D341Med (cell line): ENCODE measurements at places on chromosomes 12 and 14.

GRCh38 chr14:102902086-102902485 is 20.4 kb upstream of the AMN start:
- DNase-seq: no peak

- no peak for DNase-seq
Observed at GRCh38 chr14:80313806-80314205, 102.5 kb upstream of the DIO2 start.

DNA sequence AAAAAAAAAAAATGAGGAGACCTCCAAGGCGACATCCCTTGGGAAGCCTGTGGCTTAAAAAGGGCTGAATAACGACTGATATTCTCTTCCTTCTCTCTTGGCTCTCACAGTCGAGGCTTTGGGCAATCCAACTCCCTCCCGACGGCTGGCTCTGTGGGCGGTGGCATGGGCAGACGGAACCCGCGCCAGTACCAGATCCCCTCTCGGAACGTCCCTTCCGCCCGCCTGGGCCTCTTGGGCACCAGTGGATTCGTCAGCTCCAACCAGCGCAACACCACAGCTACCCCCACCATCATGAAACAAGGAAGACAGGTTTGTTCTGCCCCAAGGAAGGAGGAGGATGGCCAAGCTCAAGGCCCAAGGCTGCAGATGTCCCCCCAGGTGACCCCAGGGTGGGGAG is 127.8 kb downstream of the GCH1 start:
- DNase-seq: no peak

DNA sequence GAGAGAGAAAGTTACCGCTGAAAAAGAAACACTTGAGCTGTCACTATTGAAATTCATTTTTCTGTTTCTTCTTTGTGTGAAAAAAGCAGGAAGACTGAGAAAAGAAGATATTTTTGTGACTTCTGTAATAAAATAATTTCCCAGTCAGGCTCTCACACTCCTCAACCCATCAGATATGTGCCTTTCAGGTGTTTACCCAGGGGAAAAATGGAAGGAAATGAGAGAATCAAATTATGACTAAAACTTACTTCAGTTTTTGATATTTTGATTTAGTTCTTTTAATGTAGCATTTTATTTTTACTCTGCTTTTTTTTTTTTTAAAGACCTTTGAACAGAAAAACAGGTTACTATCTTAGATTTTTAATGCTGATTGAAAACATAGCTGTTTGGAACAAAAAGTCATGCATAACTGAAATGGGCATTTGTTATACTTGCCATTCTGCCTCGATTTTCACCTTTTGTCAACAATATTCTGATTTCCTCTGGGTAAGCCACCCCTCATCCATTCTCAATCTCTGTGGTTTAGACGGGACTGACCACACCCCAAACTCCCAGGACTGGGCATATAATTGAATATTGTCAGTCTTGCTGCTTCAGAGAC is 133.2 kb upstream of the KRR1 start:
- DNase-seq: no peak

- peak; percentile 14 for DNase-seq
Observed at GRCh38 chr14:76782885-76783566, 21.8 kb downstream of the VASH1 start.

GRCh38 chr12:62724947-62725451 is 210.0 kb downstream of the PPM1H start:
- peak; percentile 51 for DNase-seq

GRCh38 chr14:104827177-104828055 is 26.5 kb downstream of the ZBTB42 start:
- peak; percentile 83 for DNase-seq

DNA sequence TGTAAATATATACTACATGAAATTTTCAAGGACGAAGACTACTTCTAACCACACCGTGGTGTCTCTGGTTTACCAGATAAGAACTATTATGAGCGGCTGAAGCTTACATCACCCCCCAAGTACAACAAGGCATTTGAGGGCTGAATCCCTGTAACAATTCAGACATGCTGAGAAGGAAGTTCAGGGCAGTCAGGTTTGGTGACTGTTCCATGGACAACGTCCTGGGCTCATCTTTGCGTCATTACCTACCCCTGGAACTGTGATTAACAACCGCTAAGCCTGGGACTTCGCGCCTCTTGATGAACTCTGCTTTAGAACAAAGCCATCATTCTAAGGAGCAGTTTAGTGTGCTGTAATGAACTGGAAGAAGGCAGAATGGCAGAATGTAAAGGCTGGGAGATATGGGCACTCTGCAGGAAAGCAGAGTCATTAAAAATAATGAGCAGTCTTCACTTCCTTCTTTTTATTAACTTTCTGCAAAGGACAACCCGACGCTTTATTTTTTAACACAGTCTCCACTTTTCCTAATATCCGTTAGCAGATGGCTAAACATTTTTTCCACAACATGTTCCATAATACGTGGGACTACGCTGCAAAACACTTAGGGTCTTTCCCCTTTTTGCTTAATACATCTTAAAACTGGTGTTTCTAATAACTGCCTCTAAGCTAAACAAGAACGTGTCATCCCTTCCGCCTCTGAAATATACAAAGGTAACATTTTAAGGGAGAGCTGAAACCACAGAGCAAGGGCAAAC is 263.2 kb downstream of the ADAMTS20 start:
- no peak for DNase-seq

GRCh38 chr12:122558745-122559641 is 31.9 kb downstream of the KNTC1 start:
- DNase-seq: no peak

DNA sequence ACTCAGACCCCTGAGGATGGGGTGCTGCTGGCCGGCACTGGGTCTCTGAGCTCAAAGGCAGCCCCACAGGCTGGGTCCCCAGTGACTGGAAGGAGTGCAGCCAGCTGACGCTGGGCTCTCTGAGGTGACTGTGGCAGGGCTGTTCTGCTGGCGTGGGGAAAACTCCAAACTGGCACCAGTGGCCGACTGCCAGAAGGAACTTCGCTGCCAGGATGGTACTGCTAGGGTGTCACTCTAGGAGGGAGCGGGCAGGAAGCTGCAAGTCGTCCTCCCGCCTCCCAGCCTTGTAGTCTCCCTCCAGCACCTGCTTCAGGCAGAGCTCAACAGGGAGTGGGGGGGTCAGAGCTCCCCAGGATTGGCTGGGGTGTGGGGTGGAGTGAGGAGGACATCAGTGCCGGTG is 41.3 kb downstream of the CDC42BPB start:
- DNase-seq: no peak

DNA sequence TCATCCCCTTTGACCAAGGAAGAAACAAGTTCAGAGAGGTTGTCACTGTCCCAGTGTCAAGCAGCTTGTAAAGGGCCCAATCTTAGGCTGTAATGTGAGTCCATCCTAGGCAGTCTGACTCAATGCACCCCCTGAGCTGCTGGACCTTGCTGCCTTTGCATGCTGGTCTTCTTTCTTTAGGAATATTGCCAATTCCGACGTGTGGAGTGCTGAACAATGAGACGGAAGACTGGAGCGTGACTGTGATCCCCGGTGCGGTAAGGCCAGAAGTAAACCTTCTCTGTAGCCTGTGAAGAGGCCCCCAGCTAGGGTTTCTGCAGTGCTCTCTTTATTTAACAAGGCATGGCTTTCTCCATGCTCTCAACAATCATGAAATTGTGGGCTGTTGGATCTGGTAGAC is 963 bp downstream of the TCTN2 start:
- DNase-seq: no peak

GRCh38 chr12:71503579-71504391 is 64.2 kb downstream of the LGR5 start:
- DNase-seq: no peak

DNA sequence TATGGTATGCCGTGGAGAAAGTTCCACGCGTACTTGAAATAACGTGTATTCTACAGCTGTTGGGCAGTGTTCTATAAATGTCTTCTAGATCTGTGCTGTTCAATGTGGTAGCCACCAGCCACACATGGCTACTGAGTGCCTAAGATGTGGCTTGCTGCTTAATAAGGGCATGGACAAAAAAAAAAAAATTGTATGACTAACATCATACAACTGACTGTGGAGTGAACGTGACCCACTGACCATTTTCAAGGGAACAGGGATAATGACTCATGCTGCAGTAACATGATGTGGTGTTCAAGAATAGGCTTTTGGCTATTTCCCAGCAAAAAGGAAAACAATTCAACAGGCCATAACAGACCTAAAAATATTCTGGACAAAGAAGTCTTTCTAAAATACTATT is 13.0 kb downstream of the ATG14 start:
- no peak for DNase-seq

DNA sequence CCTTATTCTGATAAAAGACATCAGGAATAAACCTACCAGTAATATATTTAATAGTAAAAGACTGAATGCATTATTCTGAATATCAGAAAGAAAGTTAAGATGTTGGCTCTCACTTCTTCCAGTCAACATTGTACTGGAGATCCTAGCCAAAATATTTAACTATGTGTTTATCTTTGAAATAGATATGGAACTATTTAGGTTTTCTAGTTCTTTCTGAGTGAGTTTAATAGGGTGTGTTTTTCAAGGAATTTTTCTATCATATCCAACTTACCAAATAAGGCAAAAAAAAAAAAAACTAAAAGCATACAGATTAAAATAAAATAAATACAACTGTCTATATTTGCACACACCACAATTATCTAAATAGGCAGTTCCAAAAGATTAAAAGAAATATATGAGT is 478.9 kb upstream of the LMO3 start:
- no peak for DNase-seq

GRCh38 chr12:41459906-41460214 is 271.7 kb downstream of the PDZRN4 start:
- DNase-seq: no peak

GRCh38 chr12:95055057-95055456 is 18.4 kb downstream of the NR2C1 start:
- no peak for DNase-seq

- no peak for DNase-seq
Observed at GRCh38 chr14:80669426-80669825, 272.1 kb downstream of the CEP128 start.

DNA sequence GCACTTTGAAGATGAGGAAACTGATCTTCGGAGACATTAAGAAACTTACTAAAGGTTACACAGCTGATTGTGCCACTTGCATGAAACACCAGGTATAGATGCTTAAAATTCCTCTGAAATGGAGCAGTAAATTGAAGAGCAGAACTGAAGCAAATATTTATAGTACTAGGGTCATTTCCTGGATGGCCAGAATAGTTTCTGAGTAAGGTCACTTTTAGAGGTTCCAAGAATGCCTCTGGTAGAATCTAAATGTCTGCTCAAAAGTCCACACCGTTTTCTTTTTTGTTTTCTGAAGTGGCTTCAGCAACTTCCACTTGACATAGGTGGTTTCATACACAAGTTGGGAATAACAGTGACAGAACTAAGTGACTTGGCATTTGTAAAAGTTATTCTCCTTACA is 19.4 kb downstream of the TPH2 start:
- DNase-seq: no peak

GRCh38 chr14:85531141-85531586 is 1.2 kb downstream of the FLRT2 start:
- DNase-seq: peak; percentile 59

- no peak for DNase-seq
Observed at GRCh38 chr14:105908481-105908911, 382.1 kb downstream of the TMEM121 start.

- DNase-seq: no peak
Observed at GRCh38 chr14:73732006-73732405, 17.8 kb upstream of the PNMA1 start.

- no peak for DNase-seq
Observed at GRCh38 chr12:89082370-89082753, 269.9 kb downstream of the DUSP6 start.

GRCh38 chr14:24053548-24054323 is 1.9 kb downstream of the CARMIL3 start:
- DNase-seq: peak; percentile 8
